ENCODE measurements at places on chromosomes 13 and 19.

DNA sequence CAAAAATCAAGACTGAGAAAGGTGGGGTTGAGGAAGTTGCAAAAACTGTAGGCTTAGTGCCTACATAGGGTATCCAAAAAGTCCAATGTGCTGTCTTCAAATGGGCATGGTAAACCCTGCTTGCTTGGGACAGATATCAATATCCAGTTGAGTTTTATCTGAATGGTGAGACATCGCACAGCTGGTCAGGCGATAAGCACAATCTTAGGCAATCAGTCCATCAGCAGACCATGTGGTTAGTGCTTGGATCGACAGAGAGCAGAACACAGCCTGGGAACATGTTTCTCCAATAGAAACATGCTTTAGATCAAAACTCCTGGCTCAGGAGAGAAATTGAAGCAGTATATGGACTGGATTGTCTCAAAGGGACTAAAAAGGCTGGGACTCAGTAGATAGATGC lies 151.3 kb upstream of the IPO5 start:
- DNase-seq: no peak

DNA sequence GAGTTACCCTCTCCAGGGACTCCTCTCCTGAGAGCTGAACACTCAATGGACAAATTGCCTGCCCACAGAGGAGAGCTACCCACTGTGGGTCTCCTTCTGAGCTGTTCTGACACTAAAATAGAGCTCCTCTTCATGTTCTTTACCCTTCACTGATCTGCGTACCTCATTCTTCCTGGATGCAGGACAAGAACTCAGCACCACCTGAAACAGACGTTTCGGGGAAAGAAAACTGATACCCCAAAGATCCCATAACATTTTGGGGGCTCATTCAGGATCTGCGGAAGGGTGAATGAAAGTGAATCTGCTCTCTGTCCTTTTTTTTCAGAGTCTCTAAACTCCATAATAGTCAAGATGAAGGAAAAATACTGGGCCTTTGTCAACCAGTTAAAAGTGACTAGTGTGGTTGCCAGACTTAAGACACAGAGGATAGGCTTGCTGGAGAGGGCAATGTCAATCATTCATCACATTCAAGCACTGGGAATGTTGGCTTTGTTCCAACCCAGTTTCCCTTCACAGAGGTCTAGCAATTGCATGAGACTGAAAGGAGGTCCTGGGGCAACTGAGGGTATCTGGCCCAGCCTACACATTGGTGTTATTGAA lies 136.7 kb upstream of the SLITRK6 start:
- no peak for DNase-seq

- no peak for DNase-seq
These were observed 38.0 kb upstream of the TEX29 start for GRCh38 chr13:111282425-111282824.

- DNase-seq: no peak
These were observed 39.3 kb downstream of the CEACAM1 start for GRCh38 chr19:42488783-42489521.

DNA sequence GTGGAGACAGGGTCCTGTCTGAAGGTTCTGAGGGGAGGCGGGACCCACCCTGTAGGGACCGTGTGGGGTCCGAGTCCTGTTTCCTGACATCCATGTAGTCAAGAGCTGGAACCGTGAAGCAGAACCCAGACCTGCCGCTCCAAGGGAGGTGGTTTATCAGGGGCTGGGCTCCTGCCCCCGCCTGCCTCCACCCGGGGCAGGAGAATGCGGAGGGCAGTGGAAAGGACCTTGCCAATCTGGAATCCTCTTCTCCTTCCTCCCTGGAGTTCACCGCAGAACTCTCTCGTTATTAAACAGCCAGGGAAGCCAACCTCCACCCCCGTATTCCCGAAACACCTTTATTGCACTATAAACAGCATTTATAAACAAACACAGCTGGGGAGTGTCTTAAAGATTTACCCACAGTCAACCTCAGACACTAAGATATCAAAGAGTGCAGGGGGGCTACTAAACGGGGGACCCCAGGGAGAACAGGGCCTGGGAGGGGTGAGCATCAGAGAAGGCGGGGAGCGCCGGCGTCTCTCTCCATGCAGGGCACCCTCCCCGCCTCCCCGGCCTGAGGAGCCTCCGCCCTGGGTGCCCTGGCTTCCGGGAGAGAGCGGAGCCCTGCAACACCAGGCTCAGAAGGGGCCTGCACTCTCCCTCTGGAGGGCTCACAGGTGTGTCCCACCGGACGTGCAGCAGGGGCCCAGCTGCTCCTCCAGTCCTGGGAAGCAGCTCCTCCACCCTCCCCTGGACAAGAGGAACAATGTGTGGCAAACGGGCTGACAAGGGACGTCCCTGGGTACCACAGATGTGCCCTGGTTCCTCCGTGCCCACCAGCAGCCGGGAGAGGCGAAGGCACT lies 3.6 kb downstream of the C2CD4C start:
- DNase-seq: no peak

DNA sequence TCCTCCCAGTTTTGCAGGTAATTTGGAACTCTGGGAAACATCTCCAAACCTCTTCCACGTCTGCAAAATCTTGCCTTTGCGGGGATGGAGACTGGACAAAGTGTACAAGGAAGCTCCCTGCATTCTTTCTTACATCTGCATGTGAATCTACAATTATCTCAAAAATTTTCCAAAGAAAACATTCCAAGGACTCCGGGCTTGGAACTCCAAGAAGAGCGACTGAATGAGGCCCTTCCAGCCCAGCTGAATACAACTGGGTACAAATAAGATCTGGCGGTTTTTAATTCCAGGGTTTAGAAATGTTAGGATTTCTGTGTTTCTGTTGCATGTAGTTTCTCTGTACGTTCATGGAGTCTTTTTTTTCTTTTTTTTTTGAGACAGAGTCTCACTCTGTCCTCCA lies 28.5 kb downstream of the EXOC3L2 start:
- peak; percentile 24 for DNase-seq

DNA sequence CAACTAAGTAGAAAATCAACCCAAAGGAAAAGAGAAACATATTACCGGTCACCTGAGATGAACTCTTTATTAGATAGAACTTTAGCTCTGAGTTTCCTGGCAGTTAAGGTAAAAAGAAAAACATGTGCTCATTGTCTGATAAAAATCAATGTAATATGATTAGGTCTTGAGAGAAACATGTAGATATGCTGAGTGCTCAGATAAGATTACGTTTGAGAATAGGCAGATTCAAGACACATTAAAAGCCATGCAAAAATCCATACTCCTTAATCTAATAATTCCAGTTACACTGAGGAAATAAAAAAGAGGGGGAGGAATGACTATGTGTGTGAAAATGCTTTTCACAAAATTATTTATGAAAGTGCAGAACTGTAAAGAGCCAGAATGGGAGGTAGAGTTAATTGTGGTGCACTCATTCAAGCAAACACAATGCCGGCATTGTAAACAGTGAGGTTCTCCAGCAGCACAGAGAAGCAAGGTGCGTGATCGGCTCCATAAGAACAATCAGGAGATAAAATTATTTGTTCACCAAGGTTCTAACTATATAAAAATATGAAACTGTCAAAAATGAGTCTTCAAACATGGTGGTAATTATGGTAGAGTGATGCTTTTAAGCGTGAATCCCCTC lies 88.8 kb downstream of the MBNL2 start:
- no peak for DNase-seq

GRCh38 chr19:15234431-15235130 lies 2.3 kb upstream of the EPHX3 start:
- DNase-seq: no peak

DNA sequence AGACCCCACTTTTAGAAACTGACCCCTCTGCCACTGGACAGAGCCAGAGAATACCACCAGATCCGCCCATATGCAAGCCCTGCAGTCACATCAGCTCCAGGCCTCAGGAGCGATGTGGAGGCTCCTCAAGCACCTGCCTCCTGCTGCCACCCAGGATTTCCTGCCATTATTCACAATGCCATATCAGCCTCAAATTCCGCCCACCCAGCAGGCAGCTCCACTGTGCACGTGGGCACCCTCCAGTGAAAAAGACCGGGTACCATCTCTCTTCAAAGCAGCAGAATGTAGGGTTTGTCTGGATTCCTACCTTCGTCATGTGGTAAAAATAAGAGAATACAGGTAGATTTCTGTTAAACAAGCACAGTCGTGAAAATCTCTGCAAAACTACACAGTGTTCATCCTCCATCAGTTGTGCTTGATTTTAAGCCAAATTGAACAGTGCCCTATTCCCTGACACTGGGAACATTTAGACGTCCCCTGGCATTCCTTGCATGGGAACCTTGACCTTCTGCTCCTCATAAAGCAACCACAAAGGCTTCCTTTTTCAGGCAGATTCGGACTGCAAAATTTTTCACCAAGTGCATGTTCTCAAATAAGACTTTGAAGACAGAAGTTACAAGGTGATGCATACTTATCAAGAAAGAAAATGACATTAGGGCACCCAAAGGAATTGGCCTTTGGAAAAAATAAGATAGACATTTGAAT lies 56.4 kb downstream of the FAM124A start:
- DNase-seq: no peak

DNA sequence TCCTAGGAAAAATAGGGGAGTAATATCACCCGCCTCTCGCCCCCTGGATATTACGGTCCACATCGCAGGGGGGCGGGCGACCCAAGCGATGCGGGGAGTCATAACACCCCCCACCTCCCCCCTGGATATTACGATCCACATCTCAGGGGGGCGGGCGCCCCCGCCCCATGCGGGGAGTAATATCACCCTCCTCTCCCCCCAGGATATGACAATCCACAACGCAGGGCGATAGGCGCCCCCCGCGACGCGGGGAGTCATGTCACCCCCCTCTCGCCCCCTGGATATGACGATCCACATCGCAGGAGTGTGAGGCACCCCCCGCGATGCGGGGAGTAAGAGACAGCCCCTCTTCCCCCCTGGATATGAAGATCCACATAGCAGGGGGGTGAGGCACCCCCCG lies 684.4 kb upstream of the PCDH9 start:
- DNase-seq: no peak

- DNase-seq: no peak
These were observed 96.3 kb downstream of the MYCBP2 start for GRCh38 chr13:77230560-77230959.

- peak; percentile 92 for DNase-seq
These were observed 1.1 kb upstream of the KCTD15 start for GRCh38 chr19:33795370-33796163.

- DNase-seq: peak; percentile 87
These were observed 5.8 kb downstream of the KLF2 start for GRCh38 chr19:16330368-16330801.

DNA sequence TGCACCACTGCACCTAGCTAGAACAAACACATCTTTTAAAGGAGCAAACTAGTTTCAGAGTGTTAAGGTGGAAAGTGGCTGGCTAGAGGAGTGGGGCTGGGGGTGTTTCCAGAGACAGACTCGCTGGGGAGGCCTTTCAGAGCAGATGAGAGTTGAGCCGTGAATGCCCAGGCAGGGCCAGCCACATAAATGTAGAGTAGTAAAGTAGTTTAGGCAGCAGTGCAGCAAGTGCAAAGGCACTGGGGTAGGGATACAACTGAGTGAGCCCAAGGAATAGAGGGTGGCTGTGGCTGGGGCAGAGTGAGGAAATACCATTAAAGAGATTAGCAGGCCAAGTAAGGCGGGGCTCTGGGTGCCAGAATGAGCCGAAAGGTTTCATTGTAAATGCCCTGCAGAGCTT lies 72.0 kb downstream of the ALOX5AP start:
- no peak for DNase-seq

DNA sequence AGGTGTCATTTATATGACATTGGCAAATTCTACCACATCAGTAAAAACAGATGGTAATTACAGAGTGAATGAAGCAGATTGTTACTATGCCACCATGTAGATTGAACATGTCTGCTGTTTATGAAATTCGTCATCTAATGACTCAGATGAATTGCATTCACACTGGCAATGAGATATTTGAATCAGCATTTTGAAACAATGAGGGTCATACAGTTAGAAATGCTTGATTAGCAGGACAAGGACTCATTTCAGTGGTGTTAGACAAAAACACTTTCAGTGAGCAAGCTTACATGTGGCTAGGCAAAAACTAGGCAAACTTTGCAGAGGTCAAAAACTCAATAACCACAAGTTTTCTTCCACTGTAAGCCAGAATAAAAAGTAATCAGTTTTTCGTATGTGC lies 1165.0 kb downstream of the SLITRK1 start:
- DNase-seq: peak; percentile 82

DNA sequence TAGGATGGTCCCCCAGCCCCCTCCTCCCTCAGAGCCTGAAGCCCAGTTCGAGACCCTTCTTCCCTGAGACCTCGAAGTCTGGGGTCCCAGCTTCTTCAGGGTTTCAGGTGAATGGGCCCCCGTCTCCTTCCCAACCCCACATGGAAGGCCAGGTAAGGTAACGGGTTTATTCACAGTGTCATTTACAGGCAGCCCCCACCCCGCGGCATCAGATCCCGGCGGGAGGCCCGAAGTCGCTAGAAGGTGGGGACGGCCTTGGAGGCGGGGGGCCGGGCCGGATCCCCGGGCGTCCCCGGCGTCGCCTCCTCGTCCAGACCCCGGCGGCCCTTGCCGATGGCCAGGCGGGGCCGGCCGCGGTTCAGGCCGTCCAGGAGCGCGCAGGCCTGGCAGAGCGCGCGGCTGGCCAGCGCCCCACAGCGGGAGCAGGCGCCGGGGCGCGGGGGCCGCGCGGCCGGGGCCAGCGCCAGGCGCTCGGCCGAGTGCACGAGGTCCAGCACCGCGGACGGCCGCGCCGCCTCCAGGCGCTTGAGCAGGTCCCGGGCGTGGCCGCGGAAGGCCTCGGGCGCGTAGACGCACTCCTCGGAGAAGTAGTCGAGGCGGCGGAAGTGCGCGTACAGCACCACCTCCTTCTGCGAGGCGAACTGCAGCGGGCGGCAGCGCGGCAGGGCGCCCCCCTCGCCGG lies 9.7 kb downstream of the CTU1 start:
- peak; percentile 47 for DNase-seq

- DNase-seq: no peak
These were observed 127.8 kb downstream of the CRYL1 start for GRCh38 chr13:20397896-20398295.

GRCh38 chr13:59774491-59774971 lies 389.2 kb downstream of the DIAPH3 start:
- peak; percentile 88 for DNase-seq

GRCh38 chr13:27853335-27853734 lies 61.1 kb downstream of the GSX1 start:
- no peak for DNase-seq

- DNase-seq: peak; percentile 71
These were observed 217.9 kb downstream of the RFC3 start for GRCh38 chr13:34035676-34036325.

- no peak for DNase-seq
These were observed 402 bp upstream of the DYRK1B start for GRCh38 chr19:39834287-39834841.

- DNase-seq: peak; percentile 89
These were observed 13.0 kb upstream of the SPC24 start for GRCh38 chr19:11168568-11168967.

- no peak for DNase-seq
These were observed 83.3 kb upstream of the OLFM4 start for GRCh38 chr13:52945348-52945747.
